ENCODE measurements at places on chromosomes 16 and 17.

- DNase-seq, result peak; percentile 48
These were observed 453.3 kb downstream of the KCNJ2 start for GRCh38 chr17:70622368-70623260.

GRCh38 chr17:9057310-9057709 is 36.0 kb downstream of the NTN1 start:
- no peak for DNase-seq

DNA sequence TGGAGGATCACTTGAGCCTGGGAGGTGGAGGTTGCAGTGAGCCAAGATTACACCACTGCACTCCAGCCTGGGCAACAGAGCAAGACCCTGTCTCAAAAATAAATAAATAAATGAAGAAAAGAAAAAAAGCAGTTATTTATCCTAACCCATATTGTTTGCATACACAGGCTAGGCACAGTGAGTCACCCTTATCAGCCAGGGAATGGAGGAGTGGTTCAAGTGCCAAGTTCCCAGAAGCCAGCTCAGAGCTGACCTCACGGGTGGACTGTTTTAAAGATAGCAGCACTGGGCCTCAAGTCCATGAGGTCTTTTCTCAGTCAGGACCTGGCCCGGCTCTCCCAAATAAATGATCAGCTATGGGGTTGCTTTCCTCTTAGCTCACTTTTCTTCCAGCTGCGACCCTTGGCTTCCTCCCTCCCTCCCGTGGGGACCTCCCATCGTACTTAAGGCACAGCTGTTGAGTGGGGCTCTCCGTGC is 22.6 kb upstream of the MGAT5B start:
- no peak for DNase-seq

GRCh38 chr16:20822521-20823325 is 16.4 kb downstream of the REXO5 start:
- peak; percentile 59 for DNase-seq

GRCh38 chr17:48549281-48549630 is 4.3 kb upstream of the HOXB2 start:
- no peak for DNase-seq

GRCh38 chr16:25265968-25266367 is 8.3 kb upstream of the ZKSCAN2 start:
- no peak for DNase-seq

DNA sequence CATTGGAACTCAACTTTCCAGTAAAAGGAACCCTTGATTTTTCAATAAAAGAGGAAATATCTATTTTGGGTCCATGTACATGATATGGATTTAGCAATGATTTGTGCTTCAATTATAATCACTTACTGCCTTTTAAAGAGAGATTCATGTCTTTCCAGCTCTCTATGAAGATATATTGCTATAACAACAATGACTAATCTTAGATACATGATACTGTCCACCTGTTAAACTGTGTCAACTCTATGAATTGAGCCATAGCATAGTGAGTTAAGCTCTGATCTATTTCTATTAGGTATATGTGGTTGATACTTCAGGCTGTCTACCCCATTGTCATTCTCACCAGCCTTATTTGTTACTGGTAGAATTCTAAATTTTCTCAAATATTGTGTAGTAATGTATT is 15.0 kb upstream of the MPHOSPH6 start:
- no peak for DNase-seq

- DNase-seq, result peak; percentile 28
These were observed 14.2 kb upstream of the CBFB start for GRCh38 chr16:67014634-67015312.

DNA sequence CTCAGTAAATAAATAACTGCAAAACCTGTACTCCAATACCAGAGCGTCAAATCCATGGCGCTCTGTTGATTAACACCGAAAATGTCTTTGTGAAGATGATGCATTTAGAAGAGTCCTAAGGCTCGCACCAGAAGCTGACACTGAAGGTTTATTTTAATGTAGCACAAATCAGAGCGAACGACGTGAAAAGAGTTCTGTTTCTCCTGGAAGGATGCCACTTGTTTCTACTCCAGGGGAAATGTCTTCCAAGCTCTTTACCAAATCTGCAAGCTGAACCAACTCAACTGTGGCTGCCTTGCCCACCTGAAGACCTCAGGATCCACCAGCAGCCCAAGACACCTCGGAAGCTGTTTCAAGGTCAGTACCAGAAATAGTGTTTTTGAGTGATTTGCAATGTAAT is 194.4 kb upstream of the MAF start:
- no peak for DNase-seq

- DNase-seq, result no peak
These were observed 22.1 kb downstream of the GPR139 start for GRCh38 chr16:20051611-20052010.

DNA sequence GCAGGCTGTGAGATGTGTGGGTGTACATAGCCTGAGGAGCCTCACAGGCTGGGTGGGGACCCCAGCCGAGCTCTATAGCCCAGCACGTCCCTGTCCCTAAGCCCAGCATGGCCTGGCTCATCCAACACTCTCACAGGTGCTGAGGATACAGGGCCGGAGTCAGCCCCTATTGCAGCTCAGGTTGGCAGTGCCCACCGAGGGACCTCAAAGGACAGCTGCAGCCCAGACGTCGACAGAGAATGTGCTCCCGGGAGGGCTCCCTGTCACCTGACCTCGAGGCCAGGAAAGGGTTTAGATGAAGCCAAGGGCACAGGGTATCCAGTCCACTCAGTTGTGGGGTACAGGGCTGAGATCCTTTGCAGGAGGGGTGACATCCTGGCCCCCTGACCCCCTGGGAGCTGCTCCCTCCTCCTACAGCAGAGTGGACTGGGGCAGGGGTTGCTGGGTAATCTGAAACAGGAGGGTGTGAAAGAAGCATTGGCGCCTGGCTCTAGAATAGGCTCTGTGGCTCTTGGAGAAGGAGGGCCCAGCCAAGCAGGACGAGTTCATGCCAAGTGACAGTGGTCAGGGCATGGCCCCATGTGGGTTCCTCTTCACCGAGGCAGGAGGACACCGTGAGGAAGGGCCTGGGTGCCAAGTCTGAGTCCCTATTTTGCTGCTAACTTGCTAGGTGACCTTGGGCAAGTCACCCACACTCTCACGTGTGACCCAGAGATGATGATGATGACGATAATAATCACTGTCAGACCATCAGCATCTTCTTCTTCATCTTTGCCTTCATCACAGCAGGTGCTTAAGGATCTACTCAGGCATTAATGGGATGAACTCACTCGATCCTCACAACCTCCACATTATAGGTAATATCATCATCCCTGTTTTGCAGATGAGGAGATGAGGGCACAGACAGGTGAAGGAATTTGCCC is 68.0 kb downstream of the RMI2 start:
- DNase-seq, result no peak

DNA sequence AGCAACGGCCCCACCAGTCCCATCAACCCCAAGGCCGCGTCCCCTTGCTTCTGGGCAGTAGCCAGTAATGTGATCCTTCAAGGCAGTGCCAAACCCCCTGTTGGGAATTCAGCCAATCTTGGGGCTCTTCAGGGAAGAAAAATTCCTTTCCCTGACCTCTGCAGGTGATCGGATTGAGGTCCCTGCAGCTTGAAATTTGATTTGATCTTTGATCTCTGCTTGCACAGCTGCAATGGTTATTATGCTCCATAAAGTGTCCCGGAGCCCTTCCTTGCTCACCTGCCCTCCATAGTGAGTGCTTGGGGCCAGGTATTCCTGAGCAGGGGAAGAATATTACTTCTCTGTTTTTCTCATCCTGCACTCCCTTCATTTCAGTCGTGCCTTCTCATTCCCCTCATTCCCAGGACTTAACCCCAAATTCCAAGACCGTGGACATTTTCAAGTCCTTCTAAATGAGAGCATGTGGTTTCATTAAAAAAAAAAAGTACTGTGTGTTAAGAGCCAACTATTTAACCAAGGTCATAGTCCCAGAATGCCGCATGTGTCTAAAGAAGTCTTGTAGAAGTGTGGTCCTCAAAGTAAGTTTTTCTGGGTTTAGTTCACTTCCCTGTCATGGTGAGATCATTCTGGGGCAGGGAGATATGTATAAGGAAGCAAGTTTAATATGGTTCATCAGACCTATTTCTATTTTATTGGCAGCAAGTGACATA is 56.3 kb downstream of the SOX9 start:
- DNase-seq, result no peak

GRCh38 chr17:8924595-8924994 is 40.9 kb downstream of the PIK3R5 start:
- no peak for DNase-seq

DNA sequence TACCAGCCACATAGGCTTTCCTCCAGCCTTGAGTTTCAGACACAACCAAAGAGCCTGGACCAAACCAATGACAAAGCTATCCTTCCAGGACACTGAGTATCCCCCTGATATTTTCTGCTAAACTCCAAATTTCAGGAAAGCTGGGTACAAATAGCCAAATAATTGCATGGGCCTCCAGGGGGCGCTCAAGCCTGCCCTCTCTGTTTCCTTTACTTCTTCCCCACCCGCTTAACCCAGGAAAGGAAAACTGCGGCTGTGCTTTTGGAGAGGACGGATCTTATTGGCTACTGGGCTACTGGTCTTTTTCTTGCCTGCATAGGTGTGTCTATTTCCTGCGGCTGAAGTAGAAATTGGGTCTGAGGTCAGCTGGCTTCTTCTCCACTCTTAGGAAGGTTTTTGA is 30.1 kb downstream of the GNGT2 start:
- peak; percentile 62 for DNase-seq

GRCh38 chr17:51636291-51636690 is 375.9 kb downstream of the UTP18 start:
- DNase-seq, result no peak

DNA sequence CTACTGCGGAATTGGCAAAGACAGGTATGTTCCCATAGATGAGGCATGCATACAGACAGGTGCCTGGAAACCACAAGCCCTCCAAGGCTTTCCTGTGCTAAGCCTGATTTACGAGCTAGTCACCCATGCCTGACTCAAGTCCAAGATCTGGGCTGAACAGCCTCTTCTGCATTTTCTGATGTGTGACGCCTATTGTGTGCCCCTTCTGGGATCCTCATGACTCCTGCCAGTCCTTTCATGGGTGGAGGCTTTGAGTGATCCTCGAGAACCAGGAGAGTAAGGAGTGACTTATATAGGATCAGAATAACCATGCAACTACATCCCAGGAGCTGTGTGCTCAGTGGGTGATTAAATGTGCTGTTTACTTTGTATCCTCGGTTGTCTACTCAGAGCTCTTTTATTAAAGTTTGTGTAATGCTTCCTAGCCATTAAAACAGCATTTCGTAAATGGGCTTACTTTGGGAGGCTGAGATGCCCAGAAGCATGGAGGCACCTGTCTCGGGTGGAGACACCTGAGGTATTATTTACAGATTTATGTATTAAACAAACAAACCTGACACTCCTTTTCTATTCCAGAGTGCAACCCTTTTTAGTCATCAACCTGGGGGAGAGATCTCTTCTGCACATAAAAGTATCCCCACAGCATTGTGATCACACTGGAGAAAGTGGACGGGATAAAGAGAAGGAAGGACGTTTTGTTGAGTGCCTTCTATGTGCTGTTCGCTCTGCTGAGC is 373.0 kb upstream of the DYNLRB2 start:
- no peak for DNase-seq

- DNase-seq, result no peak
These were observed 410.9 kb downstream of the SOX9 start for GRCh38 chr17:72531729-72532128.

DNA sequence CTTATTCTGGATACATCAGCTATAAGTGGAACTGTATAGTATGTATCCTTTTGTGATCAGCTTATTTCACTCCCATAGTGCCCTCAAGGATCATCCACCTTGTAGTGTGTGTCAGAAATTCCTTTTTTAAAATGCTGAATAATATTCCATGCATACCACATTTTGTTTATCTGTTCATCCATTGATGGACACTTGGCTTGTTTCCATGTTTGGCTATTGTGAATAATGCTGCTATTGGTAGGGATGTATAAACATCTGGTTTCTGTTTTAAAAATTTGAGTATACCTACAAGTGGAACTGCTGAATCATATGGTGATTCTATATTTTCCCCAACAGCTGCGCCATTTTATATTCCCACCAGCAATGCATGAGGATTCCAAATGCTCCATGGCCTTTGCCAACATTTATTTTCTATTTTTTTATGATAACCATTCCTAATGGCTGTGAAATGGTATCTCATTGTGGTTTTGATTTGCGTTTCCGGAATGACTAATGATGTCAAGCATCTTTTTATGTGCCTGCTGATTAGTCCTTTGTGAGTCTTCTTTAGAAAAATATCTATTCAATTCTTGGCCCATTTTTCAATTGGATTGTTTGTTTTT is 11.6 kb downstream of the RCVRN start:
- no peak for DNase-seq

DNA sequence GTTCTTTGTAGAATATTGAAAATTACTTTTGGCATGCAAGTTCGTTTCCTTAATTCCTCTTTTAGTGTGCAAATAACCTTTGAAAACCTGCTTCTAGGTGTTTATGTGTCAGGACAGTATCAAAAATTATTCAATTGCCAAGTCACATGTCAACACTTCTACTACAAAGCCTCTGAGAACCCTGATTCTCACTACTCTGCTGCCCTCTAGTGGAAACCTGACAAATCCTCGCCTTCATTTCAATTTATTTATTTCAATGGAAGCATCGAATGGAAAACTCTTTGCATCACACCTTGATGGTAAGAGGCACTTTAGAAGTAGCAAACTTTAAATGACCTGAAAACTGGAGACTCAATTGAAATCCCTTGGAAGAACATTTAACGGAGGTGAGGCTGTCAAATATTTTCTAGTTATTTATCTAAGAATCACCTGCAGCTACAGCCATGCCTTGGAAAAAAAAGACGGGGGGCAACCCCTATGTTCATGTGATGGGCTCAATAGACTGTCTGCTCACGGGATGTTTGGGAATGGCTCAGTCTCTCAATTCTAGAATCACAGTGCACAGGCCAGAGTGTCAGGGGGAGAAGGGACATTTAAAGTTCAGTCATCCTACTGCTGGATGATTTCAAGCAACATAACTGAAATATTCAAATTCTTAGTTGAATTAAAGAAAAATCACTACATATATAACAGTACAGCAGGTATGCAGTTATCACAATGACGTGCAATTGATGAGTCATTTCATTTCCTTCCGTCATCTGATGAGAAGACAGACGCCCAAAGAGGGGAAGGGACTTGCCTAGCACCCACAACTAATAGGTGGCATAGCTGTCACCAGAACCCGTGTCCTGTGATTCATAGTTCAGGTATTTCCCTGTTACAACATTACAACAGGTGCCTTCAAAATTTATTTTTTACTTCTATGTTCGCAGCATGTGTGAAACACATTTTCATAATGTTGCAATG is 563.9 kb downstream of the TOX3 start:
- peak; percentile 74 for DNase-seq

- no peak for DNase-seq
These were observed 16.9 kb downstream of the MAP3K3 start for GRCh38 chr17:63639125-63639524.
